ENCODE measurements at places on chromosomes 5 and 9.

GRCh38 chr9:124873664-124874063 is 11.7 kb downstream of the ARPC5L start:
- DNase-seq = no peak

GRCh38 chr5:43664501-43665040 is 61.6 kb downstream of the NNT start:
- DNase-seq = no peak

DNA sequence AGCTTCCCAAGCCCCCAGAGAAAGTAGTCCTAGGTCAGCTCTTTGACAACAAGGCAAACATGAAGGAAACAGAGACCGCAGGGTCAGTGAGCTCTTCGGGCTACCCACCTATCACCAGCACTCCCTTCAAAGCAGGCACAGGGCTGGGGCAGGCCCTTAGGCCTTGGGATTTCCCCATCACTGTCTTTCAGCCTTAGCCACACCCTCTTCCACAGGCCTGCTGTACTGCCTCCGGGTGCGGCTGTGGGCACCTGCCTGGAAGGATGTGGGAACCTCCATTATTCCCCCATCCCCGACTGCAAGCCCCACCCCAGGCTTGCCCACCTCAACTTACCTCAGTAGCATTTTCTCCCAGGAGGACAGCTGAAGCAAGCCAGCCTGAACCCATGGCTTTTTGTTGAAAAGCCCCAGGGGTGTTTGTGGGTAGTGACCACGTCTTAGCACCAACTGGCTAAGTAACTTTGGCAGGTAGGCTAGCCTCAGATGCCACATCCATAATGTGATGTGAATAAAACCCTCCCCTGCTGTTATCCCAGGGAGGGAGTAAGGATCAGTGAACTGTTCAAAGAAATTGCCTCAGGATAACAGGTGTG is 100.2 kb downstream of the PIK3R1 start:
- peak; percentile 53 for DNase-seq

DNA sequence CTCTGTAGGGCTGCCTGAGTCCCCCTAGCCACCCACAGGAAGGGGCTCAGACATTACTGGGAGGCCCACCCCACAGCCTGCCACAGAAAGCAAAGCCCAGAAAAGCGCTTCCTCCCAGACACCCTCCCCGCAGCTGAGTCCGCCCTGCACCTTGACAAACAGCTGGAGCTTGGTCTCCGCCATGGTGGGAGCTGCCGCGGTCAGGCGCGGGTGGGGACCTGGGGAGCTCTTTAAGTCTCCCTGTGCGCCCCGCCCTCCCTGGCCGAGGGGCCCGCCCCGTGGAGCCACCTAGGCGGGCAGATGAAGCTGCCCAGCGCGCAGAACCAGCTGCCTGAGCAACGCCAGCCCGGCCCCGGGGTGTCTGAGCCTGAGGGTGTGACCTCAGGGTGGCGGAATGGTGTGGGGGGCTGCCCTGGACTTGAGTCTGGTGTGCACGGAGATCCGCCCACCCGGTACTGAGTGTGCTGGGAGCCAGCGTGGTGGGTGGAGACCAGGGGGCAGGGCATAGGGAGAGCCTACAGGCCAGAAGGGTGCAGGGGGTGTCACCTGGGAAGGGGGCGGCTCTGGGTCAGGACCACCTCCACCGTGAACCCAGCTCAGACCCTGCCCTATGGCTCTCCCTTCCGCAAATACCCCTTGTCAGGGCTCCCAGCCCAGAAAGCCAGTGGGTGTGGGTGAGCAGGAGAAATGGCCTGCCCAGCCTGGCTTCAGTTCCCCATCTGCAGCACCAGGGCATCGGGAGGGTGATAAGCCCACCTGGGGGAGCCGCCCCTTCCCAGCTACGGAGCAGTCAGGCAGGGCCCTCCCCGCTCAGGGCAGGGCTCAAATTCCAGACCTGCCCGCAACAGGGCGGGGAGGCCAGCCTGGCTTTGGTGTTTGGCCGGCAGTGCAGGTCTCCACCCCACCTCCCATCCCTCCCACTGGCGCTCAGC is at the start of gene CLIC3:
CLIC3 (minus strand) TSS at position 208 of the 932 bp plus-strand sequence; CDS start at position 183, 25 bp downstream.
- DNase-seq = peak; percentile 34

GRCh38 chr5:22593592-22593991 is 259.6 kb downstream of the CDH12 start:
- DNase-seq = no peak

- DNase-seq = no peak
Observed at GRCh38 chr5:24732184-24732583, 87.4 kb upstream of the CDH10 start.

- DNase-seq = no peak
Observed at GRCh38 chr5:147504535-147504934, 5.3 kb downstream of the DPYSL3 start.

DNA sequence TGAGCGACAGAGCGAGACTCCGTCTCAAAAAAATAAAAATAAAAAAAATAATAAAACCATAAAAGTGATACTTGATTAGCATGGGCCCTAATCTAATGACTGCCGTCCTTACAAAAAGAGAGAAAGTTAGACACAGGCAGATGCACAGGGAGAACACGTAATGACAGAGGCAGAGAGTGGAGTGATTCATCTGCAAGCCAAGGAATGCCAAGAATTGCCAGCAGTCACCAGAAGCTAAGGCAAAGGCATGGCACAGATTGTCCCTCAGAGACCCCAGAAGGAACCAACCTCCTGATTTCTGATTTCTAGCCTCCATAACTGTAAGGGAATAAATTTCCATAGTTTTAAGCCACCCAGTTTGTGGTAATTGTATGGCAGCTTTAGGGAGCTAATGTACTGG is 79.6 kb upstream of the FREM1 start:
- DNase-seq = no peak

GRCh38 chr9:27386571-27387091 is 89.7 kb upstream of the EQTN start:
- no peak for DNase-seq

Data from activated CD4-positive, alpha-beta T cell treated with anti-CD3 and anti-CD28 coated beads, Interleukin-10, Interleukin-2, amounts not matched to agents 100 ng/mL and 50 ng/mL, durations not matched to agents 16 hours and 8 hours (primary cell).